Fibroblast of skin of left biceps (primary cell): ENCODE measurements at places on chromosomes 7 and 10.
A peak's percentile ranks its signal among the peaks of the same experiment; 100 is the strongest.

DNA sequence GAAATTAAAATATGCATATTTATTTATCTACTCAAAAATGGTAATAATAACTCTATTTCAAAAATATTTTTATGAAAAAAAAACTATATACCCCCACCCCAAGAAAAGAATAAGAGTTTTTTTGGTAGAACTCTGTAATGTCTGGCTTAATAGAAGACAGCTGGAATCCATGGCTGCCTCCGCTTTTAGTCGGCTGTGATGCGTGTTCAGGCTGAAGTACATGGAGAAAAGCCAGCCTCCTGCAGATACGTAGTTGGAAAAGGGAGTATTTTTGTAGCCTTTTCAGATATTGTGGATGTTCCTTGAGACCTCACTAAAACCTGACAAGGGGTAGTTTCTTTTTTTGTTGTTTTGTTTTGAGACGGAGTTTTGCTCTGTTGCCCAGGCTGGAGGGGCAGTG is 10.0 kb downstream of the FOXK1 start:
- no peak for DNase-seq

DNA sequence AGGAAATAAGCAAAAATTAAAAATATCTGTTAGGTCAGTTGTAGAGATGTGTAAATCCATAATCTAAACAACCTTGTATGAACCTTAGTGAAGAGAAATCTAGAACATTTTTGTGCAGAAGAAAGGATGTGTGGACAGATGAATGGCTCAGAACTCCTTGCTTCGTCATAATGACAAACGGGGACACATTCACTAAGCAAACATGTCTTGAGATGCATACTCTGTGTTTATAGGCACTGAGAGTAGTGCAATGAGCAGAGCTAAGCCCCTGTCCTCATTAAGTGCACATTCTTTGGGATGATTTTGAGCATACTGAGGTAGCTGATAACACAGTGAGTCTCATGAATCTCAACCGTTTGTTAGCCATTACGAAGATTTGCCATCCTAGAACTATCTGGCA is 360.6 kb upstream of the ANKRD30A start:
- no peak for DNase-seq

- DNase-seq = no peak
These were observed 2.0 kb downstream of the CYP26C1 start for GRCh38 chr10:93062514-93063143.

- DNase-seq = no peak
These were observed 73.9 kb downstream of the KAT6B start for GRCh38 chr10:74900297-74900696.

DNA sequence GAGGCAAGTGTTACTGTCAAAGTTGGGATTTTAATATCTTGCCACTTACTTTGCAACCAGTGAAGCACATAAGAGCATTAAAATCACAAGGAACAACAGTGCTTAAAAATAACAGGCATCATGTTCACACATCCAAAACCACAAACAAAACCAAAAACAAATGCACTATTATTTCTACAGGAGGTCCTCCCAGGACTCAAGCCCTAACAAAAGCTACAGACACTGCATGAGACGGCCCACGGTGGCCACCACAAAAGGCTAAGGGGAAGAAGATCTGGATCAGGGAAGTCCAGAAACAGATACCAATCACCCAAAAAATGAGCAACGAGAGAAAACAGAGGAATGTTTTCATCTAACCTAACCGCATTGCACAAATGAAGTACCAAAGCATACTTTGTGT is 158.4 kb downstream of the ZMYND11 start:
- DNase-seq = no peak

GRCh38 chr10:90227786-90228185 is 526.4 kb downstream of the KIF20B start:
- no peak for DNase-seq

- DNase-seq = no peak
These were observed 1.3 kb downstream of the CNNM2 start for GRCh38 chr10:102919246-102919959.

DNA sequence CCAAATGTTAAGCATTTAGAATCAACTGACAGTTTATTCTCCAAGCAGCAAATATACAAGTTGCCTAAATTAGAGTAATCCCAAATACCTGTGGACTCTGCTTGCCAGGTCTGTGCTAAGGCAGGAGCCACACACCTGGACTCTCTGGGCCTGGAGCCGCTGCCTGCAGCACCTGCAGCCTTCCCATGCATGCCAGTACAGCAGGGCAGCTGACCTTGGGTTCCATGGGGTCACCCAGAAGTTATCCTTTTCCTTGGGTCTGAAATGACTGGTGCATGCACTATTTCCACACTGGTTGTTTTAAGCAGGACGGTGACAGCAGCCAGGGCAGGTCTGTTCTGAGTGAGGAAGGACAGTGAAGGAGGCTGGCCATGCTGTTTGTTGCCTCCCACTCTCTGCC is 573.2 kb downstream of the GLRX3 start:
- DNase-seq = no peak

- no peak for DNase-seq
These were observed 65.6 kb downstream of the DNAH11 start for GRCh38 chr7:21608465-21608864.

DNA sequence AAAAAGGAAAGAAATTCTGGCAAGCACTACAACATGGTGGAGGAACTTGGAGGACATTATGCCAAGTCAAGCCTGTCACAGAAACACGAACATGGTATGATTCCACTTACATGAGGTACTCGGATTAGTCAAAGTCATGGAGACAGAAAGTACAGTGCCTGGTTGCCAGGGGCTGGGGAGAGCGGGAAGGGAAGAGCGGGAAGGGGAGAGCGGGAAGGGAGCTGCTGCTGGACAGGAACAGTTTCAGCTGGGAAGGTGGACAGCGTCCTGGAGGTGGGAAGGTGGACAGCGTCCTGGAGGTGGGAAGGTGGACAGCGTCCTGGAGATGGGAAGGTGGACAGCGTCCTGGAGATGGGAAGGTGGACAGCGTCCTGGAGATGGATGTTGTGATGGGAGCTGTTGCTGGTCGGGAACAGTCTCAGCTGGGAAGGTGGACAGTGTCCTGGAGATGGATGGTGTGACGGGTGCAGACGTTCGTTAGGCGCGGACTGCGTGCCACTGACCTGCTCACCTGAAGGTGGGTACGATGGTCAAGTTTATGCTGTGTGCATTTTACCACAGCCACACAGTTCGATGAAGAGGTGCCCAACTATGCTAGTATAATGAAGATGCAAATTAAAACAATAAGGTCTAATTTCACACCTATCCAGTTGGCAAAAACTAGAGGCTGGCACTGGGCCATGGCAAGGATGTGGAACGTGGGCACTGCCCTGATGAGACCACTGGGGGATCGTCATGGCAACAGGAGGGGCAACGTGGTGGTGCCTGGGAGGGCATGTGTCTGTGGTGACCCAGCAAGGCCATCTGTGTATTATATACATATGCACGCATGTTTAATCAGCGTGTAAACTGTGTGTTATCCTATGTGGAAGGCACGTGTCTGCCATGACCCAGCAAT is 103.8 kb downstream of the NKX6-2 start:
- DNase-seq = no peak

GRCh38 chr10:24465891-24466818 is 257.2 kb downstream of the KIAA1217 start:
- DNase-seq = peak; percentile 54

DNA sequence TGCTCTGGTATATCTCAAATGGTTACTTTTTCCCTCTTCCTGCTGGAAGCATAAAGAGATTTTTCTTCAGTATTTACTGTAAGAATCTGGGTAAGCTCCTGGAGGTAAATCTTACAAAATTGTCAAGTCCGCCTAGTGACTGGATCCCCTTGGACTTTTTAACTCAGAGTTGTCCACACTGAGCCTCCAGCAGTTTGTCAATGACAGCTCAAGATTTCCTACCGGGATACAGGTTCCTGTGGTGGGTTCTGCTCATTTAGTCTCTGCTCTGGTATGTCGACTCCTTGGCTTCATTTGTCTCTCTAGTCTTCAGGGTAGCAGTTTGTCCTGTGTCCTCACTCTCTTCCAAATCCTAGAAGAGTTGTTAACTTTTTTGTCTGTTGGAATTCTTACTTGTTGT is 27.0 kb downstream of the GPR37 start:
- DNase-seq = no peak

- DNase-seq = no peak
These were observed 546.4 kb upstream of the C7orf33 start for GRCh38 chr7:148044173-148044572.

GRCh38 chr10:123212063-123212462 is 57.9 kb downstream of the BUB3 start:
- DNase-seq = no peak

DNA sequence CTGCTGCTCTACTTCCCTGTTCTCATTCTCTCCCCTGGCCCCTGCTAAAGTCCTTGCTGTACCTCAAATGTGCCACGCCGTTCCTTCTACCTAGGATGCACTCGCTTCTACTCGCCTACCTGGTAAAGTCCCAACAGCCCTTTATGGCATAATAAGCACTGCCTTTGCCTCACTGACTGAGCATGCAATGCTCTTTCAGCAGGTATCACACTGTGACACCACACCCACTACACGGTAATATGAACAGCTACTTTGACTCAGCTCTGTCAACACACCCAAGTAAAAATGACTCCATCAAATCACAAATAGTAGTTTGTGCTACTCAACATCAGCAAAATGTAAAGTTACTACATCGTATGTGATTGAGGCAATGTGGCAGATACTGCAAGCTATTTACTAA is 37.6 kb downstream of the FAM204A start:
- DNase-seq = no peak

GRCh38 chr7:44971902-44972441 is 6.8 kb downstream of the MYO1G start:
- no peak for DNase-seq

GRCh38 chr7:148699782-148700629 is 1.3 kb downstream of the CUL1 start:
- no peak for DNase-seq

- DNase-seq = no peak
These were observed 612 bp upstream of the SLC18A3 start for GRCh38 chr10:49609283-49610113.

DNA sequence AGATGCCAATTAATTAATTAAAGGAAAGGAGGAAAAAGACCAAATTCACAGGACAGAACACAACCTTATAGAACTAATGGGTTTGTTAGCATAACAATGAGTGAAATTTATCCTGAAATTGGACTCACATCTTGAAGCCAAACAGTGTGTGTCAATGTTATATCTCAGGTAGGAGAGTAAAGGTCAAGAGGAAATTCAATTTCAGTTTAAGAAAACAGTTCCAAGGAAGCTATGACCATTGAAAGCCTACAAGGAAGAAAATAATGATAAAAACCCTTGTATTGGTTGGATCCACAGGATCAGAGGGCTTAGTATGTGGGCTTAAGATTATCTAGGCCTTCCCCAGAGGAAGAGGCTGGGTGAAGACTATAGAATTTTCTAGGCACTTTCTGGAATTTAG is 198.9 kb upstream of the AOAH start:
- DNase-seq = no peak

GRCh38 chr10:129322933-129323820 is 143.9 kb upstream of the MGMT start:
- DNase-seq = no peak

- DNase-seq = no peak
These were observed 123.7 kb upstream of the KCTD7 start for GRCh38 chr7:66505009-66505408.

- DNase-seq = no peak
These were observed 17.0 kb upstream of the NUP42 start for GRCh38 chr7:23164846-23165245.

- peak; percentile 52 for DNase-seq
These were observed 39.4 kb downstream of the PLAU start for GRCh38 chr10:73950155-73950948.

DNA sequence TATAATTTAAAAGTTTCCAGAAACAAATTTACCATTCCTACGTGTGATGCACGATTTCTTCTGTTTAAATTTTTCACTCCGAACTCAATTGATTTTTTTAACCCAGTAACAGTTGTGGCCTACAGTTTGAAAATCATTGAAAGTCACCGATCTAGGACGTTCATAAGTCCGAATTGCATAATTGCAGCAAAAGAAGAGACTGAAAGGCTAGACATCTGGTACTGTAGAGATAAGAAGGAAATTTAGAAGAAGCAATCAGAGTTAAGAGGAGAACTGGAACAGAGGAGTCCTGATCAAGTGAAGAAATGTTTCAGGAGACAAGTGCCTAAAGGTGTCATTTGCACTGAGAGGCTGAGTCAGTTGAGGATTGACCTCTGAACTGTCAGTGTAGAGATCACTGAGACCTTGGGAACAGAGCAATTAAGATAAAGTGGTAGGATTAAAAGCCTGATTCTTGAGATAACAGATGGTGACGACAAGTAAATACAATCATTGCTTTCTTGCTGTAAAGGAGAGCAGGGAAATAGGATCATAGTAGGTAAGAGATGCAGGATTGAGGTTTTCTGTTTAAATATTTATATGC is 73.5 kb downstream of the ZFAND4 start:
- DNase-seq = no peak

DNA sequence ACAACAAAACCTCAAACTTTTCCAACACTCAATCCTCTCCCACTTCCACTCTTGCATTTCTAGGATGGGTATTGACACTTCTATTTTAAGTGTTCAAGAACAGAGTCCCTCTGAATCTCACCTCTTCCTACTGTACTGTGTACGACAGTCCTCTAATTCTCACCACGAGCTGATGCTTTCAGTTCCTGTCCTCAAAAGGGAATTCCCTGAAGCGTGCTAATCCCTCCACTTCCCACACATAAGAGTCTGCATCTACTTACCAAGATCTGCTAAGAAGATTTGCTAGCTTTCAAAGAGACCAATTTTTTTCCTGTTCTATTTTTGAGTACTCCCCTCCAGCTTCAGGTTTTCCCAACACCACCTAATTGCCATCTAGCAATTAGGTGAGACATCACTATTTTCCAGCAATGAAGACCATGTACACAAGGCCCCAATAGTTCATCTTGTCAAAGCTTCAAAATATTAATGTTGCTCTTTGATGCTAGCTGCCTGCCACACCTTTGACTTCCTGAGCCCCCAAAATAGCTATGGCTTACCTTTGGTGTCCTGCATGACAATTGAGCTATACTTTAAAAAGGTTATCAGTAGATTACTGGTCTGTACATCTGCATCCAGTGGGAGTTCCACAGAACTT is 54.4 kb downstream of the ARMH3 start:
- no peak for DNase-seq

GRCh38 chr10:115001506-115002381 is 63.7 kb downstream of the TRUB1 start:
- DNase-seq = no peak

GRCh38 chr7:140054751-140055150 is 8.0 kb downstream of the PARP12 start:
- no peak for DNase-seq

GRCh38 chr10:86102031-86102430 is 264.6 kb downstream of the GRID1 start:
- DNase-seq = no peak

GRCh38 chr10:78155722-78156121 is 122.1 kb downstream of the RPS24 start:
- no peak for DNase-seq

- DNase-seq = peak; percentile 78
These were observed 63.5 kb downstream of the ZNF365 start for GRCh38 chr10:62437696-62438095.

DNA sequence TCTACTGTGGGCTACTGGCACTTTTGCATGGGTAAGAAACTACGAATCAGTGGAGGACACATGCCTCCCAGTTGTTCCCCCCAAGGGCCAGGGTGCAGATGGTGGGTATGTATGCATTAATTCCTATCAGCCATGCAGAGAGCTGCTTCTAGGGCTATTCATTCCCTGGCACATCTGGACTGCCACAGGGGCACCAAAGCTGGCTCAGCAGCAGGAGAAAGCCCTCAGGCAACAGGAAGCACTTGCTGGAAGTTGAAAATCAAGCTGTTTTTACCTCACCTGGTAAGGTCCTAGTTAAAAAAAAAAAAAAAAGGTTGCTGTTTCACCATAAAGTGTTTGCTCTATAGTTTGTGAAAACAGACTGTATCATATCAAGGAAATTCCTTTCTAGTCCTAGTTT is 1342.6 kb downstream of the REEP3 start:
- no peak for DNase-seq
